ENCODE measurements at places on chromosomes 16 and 17. TPM values are rescaled to one million over a fixed set of nuclear protein-coding genes. Genes with fewer than 3 reads are reported as not detected.

The TBC1D3H gene
- not detected for total RNA-seq

GRCh38 chr17:7393613-7394451 is 493 bp downstream of the PLSCR3 start:
- no peak overlapping the region for H3K27ac ChIP-seq
- H3K4me3 ChIP-seq: peak overlapping the region; percentile 78
- peak; percentile 54 for DNase-seq
- no peaks in the 10 kb centered on the region for H3K36me3 ChIP-seq
- 0 out of 2 replicates have a peak, but pooled peaks cover 3% of the 10 kb centered on the region for H3K4me1 ChIP-seq

The RNU2-1 gene
- total RNA-seq: 4,274 TPM

DNA sequence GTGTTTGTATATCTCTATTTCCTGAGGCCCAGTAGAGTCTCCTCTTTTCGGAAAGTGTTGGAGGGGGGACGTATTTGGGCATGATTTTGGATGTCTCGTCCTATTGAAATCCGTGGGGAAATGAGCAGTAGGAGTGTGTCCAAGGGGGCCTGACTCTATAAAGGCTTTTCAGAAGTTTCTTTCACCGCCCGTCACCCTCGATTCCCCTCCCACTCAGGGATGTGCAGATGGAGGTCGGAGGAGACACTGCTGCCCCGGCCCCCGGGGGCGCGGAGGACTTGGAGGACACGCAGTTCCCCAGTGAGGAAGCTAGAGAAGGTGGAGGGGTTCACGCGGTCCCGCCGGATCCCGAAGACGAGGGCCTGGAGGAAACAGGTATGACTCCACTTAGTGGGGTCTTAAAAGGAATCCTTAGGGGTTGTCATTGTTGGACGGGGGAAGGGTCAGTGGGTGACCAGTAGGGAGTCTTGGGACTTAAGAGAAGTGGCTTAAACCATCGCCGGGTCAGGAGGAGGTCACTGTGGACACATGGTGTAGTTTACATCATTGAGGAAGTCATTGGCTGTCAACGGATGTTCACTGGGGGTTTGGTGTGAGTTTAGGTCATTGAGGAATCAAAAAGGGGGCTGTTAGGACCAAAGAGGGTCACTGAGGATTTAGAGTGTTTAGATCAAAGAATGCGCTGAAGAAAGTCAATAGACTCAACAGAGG is 424 bp downstream of the MON1B start:
- no peaks in the 10 kb centered on the region for H3K27me3 ChIP-seq
- no peaks in the 10 kb centered on the region for H3K36me3 ChIP-seq
- peaks cover 6% of the 10 kb centered on the region for H3K4me1 ChIP-seq
- peak; percentile 7 for DNase-seq
